ENCODE measurements at places on chromosomes 11 and 22.

- DNase-seq: no peak
- H3K27ac ChIP-seq: no peak overlapping the region
- no peaks in the 10 kb centered on the region for H3K27me3 ChIP-seq
- H3K36me3 ChIP-seq: no peaks in the 10 kb centered on the region
- no peak overlapping the region for H3K4me3 ChIP-seq
- H3K4me1 ChIP-seq: no peaks in the 10 kb centered on the region
Measured at GRCh38 chr11:80281194-80281593, 840.4 kb upstream of the TENM4 start.

GRCh38 chr11:44711787-44712608, 14.8 kb upstream of the TSPAN18 start:
- no peaks in the 10 kb centered on the region for H3K27me3 ChIP-seq
- H3K27ac ChIP-seq: no peak overlapping the region
- no peak for DNase-seq
- peaks cover 4% of the 10 kb centered on the region for H3K4me1 ChIP-seq

DNA sequence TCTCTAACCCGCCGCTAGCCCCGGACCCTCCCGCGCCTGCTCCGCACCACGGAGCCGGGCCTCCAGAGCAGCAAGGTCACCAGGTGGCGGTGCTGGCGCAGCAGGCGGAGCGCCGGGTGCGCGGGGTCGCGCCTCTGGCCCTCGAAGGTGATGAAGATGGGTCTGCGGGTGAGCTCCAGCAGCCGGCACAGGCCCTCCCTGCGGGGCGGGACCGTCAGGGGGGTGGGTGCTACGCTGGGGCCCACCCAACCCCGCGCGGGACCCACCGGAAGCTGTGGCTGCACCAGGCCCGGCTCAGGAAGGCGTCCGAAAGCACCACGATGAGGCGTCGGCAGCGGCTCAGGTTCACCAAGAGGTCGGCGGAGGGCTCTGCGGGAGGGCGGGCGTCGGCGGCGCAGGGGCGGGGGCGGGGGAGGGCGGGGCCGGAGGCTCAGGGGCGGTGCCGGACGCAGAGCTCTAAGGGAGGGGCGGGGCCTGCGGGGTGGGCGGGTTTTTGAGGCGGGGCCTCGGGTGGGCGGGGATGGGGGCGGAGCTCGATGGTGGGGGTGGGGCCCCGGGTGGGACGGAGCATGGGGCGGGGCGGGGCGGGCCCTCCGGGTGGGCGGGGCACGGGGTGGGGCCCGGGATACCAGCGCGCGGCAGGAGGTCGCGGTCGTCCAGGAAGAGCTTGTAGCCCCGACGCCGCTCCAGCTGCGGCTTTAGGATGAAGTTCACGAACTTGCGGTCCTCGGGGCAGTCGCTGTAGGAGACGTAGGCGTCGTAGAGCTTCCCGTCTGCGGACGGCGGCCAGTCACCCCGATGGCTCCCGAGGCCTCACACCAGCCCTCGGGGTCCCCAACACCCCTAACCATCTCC, 7.8 kb downstream of the SIGIRR start:
- peaks cover 4% of the 10 kb centered on the region for H3K4me1 ChIP-seq
- no peak overlapping the region for H3K27ac ChIP-seq
- peak; percentile 94 for DNase-seq
- H3K36me3 ChIP-seq: no peaks in the 10 kb centered on the region
- H3K27me3 ChIP-seq: no peaks in the 10 kb centered on the region

DNA sequence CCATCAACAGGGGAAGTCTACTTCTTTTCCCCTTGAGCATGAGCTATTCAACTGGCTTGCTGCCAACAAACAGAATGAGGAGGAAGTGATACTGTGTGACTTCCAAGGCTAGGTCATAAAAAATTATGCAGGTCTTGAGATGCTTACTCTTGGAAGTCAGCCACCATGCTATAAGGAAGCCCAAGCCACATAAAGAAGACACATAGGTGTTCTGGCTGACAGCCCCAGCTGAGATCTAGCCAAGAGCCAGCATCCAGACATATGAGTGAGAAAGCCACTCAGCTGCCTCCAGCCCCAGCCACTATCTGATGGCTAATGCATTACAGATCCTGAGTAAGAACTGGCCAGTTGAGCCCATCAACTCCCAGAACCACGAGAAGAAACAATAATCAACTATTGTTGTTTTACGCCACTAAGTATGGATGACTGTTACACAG, 31.0 kb upstream of the PPP2R1B start:
- no peak overlapping the region for H3K4me3 ChIP-seq
- H3K27ac ChIP-seq: no peak overlapping the region
- no peaks in the 10 kb centered on the region for H3K27me3 ChIP-seq
- no peaks in the 10 kb centered on the region for H3K4me1 ChIP-seq
- H3K36me3 ChIP-seq: peaks cover 18% of the 10 kb centered on the region
- DNase-seq: no peak

- no peak overlapping the region for H3K27ac ChIP-seq
- peak overlapping the region; percentile 53 for H3K4me3 ChIP-seq
Measured at GRCh38 chr22:29482253-29482652, 2.2 kb downstream of the NEFH start.

- no peaks in the 10 kb centered on the region for H3K36me3 ChIP-seq
- peaks cover 47% of the 10 kb centered on the region for H3K4me1 ChIP-seq
- no peak overlapping the region for H3K4me3 ChIP-seq
Measured at GRCh38 chr11:93536101-93536861, 6.9 kb downstream of the SMCO4 start.

DNA sequence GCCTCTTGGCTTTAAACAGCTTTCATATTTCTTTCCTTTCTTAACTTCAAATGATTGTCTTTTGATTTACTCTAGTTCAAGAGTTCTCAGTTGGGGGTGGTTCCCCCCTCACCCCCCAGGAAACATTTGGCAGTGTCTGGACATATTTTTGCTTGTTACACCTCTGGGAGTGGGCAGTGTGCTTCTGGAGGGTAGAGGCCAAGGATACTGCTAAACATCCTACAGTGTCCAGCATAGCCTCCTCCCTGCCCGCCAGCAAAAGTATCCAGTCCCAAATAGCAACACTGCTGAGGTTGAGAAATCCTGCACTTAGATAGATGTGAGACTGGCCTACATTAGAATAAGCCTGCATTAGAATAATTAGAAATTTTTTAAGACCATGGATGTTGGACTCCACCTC, 3.2 kb downstream of the PPP6R3 start:
- H3K4me3 ChIP-seq: peak overlapping the region; percentile 76
- peak overlapping the region; percentile 59 for H3K27ac ChIP-seq
- H3K36me3 ChIP-seq: peaks cover 9% of the 10 kb centered on the region

DNA sequence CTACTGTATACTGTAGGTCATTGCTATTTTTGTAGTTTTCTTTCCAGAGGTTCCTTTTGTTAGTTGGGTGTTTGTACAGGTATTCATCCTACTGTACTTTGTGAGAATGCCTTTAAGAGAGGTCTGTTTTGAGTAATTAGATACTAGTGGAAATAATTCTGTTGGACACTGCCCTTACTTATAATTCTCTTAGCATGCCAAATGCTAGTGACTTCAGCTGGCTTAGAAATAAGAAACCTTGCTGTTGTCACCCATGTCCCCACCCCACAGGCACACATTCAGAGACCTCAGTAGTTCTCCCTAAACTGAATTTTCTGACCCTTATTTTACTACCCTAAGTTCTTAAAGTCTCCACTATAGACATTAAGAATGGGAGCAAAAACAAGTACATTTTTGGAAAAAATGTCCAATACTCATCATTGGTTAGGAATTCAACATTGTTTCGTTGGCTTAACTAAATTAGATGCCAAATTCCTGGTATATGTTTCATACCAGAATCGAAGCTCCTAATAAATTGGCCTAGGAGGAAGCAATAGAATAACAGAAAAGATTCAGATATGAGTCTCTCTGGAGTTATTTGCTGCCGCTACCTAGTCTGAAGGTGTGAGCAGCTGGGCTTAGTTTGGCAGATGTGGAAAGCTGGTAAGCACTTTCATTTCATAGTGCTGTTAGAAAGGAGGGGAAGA, 28.4 kb downstream of the ZNF143 start:
- no peak overlapping the region for H3K4me3 ChIP-seq
- H3K27ac ChIP-seq: no peak overlapping the region
- no peaks in the 10 kb centered on the region for H3K27me3 ChIP-seq
- DNase-seq: no peak

DNA sequence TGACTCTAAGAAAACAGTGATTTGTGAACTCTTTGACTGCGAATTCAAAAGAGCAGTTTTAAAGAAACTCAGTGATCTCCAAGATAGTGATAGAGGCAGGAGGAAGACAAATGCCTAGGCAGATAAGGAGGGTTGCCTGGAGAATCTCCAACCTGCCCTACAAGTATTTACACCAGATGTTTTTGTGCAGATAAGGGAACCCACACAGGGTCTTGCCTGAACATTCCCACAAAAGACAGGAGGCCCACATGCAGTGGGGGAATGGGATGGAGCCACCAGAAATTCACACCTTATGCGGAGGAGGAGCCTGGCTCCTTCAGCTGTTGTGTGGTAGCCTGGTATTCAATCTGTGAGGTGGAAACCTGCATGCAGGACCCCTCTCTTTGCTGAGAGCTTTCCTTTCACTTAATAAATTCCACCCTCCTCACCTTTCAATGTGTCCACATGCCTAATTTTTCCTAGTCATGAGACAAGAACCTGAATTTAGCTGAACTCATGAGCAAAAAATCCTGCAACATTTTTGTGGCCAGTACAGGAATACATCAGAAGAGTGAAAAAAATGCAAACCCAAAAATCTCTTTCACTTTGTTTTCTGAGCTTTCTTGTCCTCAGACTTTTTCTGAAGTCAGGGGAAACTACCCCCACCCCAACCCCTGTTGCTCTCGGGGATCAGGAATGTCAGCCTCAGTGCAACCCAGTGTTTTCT, 8.1 kb upstream of the GLYAT start:
- H3K4me3 ChIP-seq: no peak overlapping the region
- no peak overlapping the region for H3K27ac ChIP-seq
- DNase-seq: no peak
- peaks cover 13% of the 10 kb centered on the region for H3K4me1 ChIP-seq
- H3K36me3 ChIP-seq: peaks cover 4% of the 10 kb centered on the region

DNA sequence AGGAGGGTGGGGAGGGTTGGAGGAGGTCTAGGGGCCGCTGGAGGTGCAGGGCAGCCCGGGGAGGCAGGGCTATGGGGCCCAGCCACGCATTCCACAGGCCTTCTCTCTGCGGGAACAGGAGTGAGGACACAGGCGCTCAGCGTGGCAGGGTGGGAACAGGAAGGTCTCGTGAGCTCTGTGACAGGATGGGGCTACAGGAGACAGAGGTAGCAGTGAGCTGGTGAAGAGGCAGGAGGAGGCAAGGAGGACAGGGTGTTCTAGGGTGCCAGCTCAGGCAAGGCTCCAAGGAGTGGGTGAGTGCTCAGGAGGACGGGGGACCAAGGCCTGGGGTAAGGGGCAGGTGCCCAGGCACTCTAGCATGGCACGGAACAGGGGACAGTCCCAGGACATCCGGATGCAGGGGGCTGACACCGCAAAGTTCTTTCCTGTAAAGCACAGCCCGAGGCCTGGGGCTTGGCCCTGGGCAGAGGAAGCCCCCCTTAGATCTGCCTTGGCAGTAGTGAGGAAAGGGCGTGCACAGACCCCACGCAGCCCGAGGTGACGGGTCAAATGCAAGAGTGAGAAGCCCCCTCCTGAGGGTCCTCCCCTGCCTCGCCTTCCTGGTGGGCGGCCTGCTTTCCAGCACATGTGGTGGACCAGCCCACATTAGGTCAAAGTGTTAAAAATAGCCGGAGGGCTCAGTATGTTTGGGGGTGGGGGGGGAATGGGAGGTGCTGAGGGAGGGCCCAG, 4.7 kb upstream of the NEAT1 start:
- peaks cover 44% of the 10 kb centered on the region for H3K4me1 ChIP-seq
- peak; percentile 60 for DNase-seq
- peak overlapping the region; percentile 94 for H3K27ac ChIP-seq
- H3K36me3 ChIP-seq: peaks cover 8% of the 10 kb centered on the region

GRCh38 chr22:31313366-31314147, 21.3 kb upstream of the PIK3IP1 start:
- H3K27me3 ChIP-seq: no peaks in the 10 kb centered on the region
- peak; percentile 65 for DNase-seq
- no peak overlapping the region for H3K4me3 ChIP-seq
- peaks cover 5% of the 10 kb centered on the region for H3K36me3 ChIP-seq
- H3K27ac ChIP-seq: no peak overlapping the region
- H3K4me1 ChIP-seq: peaks cover 15% of the 10 kb centered on the region

DNA sequence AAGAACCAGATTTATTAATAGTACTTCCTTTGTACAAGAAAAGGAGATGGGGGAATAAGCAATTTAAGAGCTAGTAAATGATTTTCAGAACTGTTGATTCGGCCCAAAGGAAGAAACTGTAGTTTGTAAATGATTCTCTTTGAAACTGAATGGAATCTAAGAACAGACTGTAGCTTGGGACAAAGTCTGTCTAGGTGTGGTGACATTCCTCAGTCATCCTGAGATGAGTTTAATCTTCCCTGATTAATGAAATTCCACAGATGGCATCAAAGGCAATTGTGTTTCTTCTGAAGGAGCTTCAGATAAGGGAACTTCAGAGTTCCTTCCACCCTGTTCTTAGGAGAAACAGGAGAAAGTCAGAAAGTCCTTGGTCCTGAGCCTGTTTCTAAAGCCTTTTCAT, 2095.9 kb downstream of the LRRC4C start:
- no peak for DNase-seq
- no peaks in the 10 kb centered on the region for H3K27me3 ChIP-seq
- H3K36me3 ChIP-seq: no peaks in the 10 kb centered on the region
- peaks cover 18% of the 10 kb centered on the region for H3K4me1 ChIP-seq

GRCh38 chr11:130456286-130456685, 7.8 kb downstream of the ADAMTS15 start:
- H3K4me3 ChIP-seq: no peak overlapping the region
- no peak overlapping the region for H3K27ac ChIP-seq
- no peaks in the 10 kb centered on the region for H3K4me1 ChIP-seq
- peaks cover 5% of the 10 kb centered on the region for H3K27me3 ChIP-seq
- no peak for DNase-seq
- H3K36me3 ChIP-seq: no peaks in the 10 kb centered on the region

DNA sequence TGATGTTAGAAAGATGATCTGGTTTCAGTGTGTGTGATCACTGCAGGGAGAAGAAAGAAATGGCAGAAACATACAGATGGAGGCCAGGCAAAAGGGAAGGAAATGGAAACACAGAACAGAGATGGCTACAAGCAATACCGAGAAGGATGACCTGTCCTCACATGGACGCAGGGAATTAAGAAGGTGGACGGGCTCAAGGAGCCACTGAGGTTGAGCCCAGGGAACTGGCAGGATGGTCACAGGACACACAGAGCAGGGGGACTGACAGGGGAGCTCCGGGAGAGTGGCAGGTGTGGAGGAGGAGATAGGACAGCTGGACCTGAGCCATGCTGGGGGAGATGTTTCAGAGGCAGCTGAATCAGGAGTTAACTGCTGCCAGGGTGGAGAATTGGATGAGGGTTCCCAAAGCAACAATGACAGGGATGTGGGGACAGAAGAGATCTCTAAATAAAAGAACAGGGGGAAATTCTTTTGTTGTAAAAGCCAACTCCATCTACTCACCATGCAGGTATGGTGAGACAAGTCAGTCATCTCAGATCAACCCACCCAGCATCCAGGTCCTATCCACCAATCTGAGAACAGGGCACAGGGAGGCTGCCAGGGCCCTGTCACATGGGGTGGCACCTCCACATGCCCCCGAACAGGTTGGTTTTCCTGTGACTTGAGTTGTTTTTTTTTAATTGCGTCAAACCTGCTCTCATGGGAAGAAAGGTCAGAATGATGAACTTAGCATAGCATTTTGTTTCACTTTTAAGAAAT, 26.3 kb downstream of the KLHL22 start:
- H3K27me3 ChIP-seq: no peaks in the 10 kb centered on the region
- peak overlapping the region; percentile 2 for H3K27ac ChIP-seq
- peaks cover 9% of the 10 kb centered on the region for H3K36me3 ChIP-seq
- no peak overlapping the region for H3K4me3 ChIP-seq
- peaks cover 55% of the 10 kb centered on the region for H3K4me1 ChIP-seq

- no peaks in the 10 kb centered on the region for H3K27me3 ChIP-seq
- H3K27ac ChIP-seq: no peak overlapping the region
- no peaks in the 10 kb centered on the region for H3K36me3 ChIP-seq
- no peak for DNase-seq
- no peak overlapping the region for H3K4me3 ChIP-seq
Measured at GRCh38 chr11:109960831-109961230, 132.4 kb upstream of the ZC3H12C start.

All from activated T-cell treated with anti-CD3 and anti-CD28 coated beads, Interleukin-2, amount 50 U/mL, for 72 hours (primary cell).